Effector memory CD8-positive, alpha-beta T cell (primary cell): ENCODE measurements at places on chromosomes 7 and 10.

DNA sequence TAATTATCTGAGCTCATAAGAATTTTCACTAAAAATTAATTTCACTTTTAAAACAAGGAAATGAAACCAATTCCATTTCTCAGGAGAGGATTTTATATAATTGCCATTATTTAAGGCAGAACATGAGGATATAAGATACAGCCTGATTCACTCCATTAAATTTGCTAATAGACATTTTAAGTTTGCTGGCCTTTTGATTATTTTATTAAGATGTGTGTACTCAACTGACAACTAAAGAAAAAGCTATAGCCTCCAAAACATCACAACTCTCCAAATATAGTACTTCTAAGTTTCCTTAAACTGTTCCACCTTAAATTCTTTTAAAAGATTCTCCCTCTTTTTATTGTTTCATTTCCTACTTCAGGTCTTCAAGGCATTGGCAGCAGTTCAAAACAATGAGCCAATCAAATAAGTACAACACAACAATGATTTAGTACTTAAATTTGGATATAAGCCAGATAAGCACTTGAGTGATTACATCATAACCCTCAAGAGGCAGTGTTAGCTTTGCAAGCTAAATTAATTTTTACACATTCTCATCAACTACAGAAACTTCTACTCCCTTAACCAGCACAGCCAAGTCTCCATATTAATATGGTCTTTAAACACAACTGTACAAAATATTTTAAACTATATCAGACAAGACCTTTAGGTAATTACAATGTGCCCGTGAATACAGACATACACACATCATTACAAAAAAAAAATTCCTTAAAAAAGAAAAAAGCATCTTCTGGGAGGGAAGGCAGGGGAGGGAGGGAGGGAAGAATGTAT is 121.8 kb downstream of the KMT2C start:
- DNase-seq = no peak

DNA sequence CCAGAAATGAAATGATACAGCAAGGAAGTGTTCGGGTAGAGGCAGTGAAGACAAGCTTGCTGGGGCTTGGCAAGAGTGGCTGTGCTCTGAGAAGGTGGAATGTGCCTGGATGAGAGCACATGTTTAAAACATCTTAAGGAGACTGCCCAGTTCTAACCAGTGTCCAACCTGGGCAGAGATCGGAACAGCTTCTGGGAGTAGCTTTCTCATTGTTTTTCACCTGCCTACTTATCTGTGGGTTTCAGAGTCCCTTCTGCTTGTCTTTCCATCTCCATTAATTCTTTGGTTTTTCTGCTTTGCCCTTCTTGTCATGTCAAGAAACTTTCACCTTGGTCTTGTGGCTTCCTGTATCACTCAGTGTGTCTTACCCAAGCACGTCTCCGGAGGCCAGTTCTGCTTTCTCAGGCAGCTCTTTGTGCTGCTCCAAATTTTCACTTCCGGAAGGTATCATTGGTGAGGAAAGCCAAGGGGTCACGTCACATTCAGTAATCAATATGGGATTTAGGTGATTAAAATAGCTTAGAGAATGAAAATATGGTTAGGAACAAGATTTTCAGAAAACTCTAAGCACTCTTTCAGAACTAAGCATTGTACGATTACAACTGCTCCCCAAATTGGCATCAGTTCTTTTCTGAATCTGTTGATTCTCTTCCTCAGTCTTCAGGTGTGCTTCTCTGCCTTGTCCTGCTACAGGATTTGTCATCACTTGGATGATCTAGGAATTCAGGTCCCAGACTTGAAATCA is 5.5 kb upstream of the LAMB4 start:
- no peak for DNase-seq

- no peak for DNase-seq
These were observed 307.2 kb downstream of the HGF start for GRCh38 chr7:81462672-81463071.

GRCh38 chr7:112129655-112130323 is 76.4 kb downstream of the DOCK4 start:
- DNase-seq = no peak

DNA sequence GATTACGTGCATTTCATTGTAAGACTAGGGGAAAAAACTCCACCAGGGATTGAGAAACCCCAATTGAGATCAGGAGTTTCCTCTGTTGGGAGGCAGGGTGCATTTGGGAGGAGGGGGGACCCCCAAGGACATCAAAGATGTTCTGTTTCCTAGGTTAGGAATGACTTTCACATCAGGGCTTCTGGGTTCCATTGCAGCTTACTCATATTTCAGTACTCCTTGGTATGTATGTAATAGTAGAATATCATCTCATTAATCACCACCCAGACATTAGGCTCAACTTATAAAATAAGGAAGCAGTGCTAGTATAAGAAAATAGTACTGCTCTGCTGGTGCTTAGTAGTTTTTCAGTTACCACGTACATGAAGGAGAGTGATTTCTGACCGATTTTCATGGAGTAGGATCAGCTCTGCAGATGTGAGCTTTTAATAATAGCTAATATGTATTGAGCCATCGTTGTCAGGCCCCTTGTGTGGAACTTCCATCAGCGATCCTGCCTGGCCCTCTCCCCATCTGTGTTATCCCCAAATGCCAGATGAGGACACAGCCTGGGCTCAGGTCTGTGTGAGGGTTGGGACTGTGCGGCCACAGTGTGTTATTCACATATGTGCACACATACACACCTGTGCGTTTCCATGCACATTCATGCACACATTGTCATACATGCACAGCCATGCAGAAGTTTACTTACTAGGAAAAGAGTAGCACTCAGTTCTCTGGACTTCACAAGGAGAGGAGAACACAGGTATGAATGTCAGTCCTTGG is 23.5 kb downstream of the UPP1 start:
- no peak for DNase-seq

DNA sequence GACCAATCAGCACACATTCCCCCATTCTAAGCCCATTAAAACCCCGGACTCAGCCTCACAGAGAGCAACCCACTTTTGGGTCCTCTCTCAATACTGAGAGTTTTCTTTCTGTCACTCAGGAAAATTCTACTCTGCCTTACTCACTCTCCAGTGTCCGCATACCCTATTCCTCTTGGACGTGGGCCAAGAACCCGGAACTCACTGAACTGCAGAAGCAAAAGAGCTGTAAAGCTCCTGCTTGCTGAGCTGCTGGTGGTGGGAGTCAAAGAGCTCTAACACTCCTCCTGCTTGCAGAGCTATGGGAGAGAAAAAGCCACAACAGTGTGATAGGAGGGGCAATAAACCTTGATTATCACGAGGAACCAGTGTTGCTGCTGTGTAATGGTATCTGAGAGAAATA is 386.9 kb downstream of the POM121L12 start:
- no peak for DNase-seq

- no peak for DNase-seq
These were observed 175.8 kb upstream of the KAT6B start for GRCh38 chr10:74650613-74651012.

- no peak for DNase-seq
These were observed 31.2 kb downstream of the XPNPEP1 start for GRCh38 chr10:109892117-109892516.

DNA sequence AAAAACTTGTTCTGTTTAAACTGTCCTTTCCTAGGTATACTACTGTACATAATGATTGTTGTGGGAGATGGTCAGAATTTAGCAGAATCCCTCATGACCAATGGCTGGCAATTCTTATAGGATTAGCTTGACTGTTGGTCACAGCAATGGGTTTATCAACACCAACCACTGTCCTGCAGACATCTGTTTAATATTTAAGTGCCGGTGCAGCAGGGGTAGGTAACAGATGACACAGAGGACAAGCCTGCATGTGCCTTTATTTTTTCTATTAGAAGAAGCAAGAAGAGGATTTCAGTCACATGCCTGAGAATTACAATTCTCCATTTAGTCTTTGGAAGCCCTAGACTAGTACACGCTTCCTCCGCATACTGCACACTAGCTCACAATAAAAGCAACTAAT is 48.4 kb downstream of the CCDC6 start:
- no peak for DNase-seq

- no peak for DNase-seq
These were observed 327.3 kb downstream of the HTR7 start for GRCh38 chr10:90530521-90530920.

DNA sequence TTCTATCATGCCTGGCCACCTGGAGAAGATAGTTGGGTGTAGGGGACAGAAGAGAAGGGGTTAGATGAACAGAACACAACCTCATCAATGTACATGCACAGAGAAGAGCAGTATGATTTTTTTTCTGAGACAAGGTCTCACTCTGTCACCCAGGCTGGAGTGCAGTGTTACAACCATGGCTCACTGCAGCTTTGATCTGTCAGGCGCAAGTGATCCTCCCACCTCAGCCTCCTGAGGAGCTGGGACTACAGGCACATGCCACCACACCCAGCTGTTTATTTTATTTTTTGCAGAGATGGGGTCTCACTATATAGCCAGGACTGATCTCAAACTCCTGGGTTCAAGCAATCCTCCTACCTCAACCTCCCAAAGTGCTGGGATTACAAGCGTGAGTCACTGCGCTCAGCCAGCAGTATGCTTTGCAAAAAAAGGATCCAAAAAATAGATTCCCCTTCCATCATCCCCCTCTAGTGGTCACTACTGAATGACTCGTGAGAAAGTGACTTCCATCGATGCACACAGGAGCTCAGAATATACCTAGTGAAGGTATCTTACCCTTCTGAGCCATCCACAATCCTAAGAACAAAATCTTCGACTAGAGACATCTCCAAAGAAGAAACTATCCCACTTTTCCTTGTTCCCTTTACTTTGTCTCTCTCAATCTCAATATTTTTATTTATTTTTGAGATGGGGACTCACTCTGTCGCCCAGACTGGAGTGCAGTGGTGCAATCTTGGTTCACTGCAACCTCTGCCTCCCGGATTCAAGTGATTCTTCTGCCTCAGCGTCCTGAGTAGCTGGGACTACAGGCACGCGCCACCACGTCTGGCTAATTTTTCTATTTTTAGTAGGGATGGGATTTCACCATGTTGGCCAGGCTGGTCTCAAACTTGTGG is 21.0 kb downstream of the ZCWPW1 start:
- peak; percentile 53 for DNase-seq

- DNase-seq = no peak
These were observed 69.7 kb upstream of the NEUROD6 start for GRCh38 chr7:31410265-31410664.

DNA sequence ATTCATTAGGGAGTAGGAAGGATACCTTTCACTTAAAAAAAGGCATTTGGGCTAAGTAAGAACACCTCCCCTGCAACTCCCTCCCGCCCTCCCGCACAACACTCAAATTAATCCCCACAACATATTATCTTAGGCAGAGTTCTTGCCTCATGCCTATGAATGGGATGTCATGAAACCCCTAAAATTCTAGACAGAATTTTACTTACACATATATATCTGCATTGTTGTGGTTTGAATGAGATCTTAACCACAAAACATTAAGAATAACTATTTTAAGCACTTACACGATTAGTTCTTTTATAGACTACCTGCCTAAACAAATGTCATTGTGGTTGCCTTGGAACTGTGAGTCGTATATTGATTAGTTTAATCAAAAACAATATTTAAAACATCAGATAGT is 4.5 kb upstream of the ITGB1 start:
- DNase-seq = no peak

DNA sequence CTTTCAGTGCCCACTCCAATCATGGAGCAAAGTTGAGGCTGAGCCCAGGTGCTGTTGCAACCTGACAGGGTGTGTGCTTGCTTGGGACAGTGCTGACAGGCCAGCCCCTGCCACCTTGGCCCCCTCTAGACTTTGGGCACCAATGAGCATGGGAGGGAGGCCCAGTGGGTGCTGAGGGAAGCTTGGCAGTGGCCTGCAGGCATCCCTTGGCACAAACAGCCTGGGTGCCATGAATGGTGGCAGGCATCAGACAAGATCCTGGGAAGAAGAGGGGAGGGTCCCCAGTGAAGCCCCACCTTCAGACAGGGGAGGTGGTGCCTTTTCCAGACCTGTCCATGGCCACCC is 214.0 kb downstream of the GPR158 start:
- no peak for DNase-seq

DNA sequence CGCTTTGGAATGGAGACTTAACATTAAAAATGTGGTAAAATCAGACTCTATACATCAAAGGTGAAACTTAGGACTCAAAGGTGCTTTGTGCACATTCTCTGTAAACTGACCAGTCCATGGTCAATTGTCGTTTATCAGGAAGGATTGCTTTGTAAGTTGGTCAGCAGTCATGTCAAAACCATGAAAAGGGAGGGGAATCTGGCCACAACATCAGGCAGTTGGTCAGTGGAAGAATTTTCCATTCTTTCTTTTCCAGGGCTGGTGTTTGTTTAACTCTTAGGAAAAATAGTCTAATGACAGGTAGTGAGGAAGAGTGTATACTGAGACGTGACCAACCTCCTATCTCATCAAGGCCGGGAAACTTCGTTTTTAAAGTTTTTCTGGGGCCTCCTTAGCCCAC is 226.5 kb downstream of the ADK start:
- no peak for DNase-seq

DNA sequence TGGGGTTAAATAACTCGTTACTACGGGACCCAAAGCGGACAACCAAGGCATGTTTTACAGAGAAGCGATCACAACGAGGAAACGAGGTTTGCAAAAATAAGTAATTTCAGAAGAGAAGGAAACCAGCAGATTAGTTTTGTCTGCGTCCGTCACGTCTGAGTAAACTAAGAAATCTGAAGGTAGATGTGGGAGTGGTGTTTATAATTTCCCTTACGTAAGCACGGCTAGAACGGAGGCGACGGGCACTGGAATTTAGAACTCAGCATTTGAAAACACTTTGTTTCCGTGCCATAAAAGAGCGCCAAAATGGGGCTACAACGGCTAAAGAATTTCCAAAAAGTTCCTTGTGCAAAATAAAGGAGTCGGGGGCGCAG is 718 bp upstream of the UMAD1 start:
- peak; percentile 34 for DNase-seq

- no peak for DNase-seq
These were observed 87.4 kb downstream of the DYNC2I1 start for GRCh38 chr7:158943713-158944112.

DNA sequence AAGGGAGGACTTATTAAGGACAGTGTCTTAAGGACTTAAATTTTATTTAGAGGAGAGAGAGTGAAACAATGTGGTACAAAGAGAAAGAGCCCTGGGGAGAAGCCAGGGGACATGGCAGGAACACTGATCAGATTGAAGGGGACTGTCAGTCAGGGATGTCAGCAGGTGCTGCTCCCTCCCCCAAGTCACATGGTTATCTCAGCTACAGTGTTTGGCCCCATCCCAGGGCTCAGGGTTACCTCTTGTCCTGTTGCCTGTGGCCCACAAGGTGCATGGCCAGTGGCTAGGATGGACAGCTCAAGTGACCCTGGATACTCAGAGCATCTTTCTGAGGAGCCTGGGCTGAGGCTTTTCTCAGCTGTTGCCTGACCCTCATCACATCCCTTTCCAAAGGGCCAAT is 325.9 kb upstream of the PODXL start:
- no peak for DNase-seq

DNA sequence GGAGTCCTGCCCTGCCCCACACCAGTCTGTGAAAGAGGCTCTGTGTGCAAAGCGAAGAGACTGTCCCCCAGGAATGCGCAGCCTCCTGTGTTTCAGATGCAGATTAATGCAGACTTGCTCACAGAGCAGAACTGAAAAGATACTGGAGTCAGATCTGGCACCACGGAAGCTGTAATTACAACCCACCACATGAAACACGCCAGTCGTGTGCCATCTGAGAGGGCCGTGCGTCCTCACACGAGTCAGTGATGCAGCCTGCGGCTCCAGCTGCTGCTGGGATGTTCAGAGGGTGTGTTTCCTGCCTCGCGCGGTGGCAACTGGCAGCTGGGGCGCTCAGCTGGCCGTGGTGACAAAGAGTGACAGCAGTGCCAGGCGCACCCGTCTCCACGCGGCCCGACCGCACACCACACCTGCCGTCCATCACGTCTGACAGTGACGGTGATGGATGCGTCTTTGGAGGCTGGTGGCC is 50.0 kb downstream of the NKX6-2 start:
- DNase-seq = no peak

GRCh38 chr10:97648562-97649404 is 8.3 kb downstream of the PI4K2A start:
- peak; percentile 29 for DNase-seq
